ENCODE measurements at places on chromosomes 5 and 9. TPM values are rescaled to one million over a fixed set of nuclear protein-coding genes. Genes with fewer than 3 reads are reported as not detected.

DAB2 gene
- 20.0 TPM for polyA plus RNA-seq

MUSK gene
- not detected for polyA plus RNA-seq

- DNase-seq: no peak
Measured at GRCh38 chr5:133881576-133882388, 86.6 kb downstream of the C5orf15 start.

- no peak for DNase-seq
Measured at GRCh38 chr9:69472101-69472620, 147.1 kb downstream of the ENTREP1 start.

GRCh38 chr5:173816728-173817127 is 71.4 kb upstream of the CPEB4 start:
- DNase-seq: no peak

Measured in immature natural killer cell (primary cell).